ENCODE measurements at places on chromosomes 11 and 22.

GRCh38 chr11:34358728-34359547, 1.1 kb upstream of the ABTB2 start:
- DNase-seq, result peak; percentile 60

GRCh38 chr11:99925968-99926367, 761.1 kb upstream of the ARHGAP42 start:
- no peak for DNase-seq

DNA sequence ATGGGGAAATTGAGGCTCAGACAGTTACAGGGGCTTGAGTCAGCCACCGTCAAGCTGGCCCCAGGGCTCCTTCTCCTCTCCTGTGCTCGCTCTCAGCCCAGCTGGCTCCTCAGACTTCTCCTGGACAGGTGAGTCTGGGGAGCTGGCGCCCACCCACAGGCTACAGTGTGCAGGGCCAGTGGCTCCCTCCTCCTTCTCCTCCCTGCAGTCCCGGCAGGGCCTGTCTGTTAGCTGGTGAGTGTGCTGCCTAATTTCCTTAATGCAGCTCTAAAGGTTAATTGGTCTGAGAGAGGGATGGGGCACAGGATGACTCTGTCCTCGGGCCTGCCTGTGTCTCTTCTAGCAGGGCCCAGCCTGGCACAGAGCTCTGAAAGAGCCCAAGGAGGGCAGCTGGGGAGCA, 31.7 kb downstream of the LMO1 start:
- DNase-seq, result no peak

DNA sequence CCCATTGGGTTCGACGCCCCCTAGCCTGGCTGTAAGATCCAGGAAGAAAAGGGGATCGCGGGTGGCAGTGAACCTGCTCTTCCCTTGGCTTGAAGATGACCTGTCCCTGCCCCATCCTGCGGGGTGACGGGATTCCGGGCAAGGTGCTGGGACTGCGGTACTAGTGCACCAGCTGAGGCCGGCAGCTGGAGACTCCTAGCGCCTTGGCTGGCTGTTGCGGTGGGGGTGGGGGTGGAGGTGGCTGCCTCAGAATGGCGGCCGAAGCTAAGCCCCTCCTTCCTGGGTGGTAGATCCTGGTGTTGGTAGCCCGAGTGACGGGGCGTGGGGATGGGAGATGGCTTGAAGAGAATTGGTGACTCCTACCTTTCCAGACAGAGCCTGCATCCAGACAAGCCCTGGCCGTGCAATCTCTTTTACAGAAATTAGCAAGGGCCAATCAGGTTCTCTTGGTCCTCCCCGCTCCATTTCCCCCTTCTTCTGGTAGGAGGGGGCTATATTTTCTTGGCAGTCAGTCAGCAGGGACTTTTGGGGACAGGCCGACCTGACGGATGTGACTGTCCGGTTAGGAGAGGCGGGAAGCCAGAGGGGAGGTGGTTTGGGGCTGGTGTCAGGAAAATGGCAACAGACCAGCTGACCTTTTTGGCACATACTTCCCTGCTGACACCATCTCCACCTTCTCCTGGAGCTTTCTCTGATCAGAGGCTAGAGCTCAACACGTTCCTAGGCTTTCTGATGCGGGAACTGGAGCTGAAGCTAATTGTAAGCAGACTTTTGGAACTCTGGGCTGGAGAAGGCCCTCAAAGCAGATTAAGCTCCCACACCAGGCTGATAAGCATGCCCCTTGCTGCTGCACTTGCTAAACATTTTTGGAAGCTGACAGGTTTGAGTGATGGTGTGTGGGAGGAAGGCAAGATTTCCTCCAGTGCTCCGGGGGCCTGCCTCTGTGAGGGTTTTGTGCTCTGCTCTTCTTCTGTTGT, 2.0 kb downstream of the NAV2 start:
- DNase-seq, result no peak

DNA sequence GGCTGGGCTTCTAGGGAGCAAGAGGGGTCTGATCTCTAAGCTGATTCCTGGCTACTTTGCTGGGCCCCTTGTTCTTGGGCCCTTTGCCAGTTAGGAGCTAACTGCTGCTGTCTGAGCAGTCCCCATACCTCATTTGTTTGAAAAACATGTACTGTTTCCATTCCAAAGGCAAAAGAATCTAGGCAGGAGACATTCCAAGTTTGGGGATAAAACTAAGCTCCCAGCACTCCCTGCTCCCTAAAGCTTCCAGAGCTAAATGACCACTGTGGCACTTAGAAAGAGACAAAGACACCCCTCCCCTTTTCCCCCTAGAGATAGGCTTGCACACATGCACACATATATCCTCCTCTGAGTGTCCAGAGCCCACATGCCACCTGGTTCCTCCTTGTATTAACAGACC, 22.7 kb upstream of the RRM1 start:
- DNase-seq, result no peak

GRCh38 chr11:104095791-104096190, 59.4 kb downstream of the DDI1 start:
- DNase-seq, result no peak

DNA sequence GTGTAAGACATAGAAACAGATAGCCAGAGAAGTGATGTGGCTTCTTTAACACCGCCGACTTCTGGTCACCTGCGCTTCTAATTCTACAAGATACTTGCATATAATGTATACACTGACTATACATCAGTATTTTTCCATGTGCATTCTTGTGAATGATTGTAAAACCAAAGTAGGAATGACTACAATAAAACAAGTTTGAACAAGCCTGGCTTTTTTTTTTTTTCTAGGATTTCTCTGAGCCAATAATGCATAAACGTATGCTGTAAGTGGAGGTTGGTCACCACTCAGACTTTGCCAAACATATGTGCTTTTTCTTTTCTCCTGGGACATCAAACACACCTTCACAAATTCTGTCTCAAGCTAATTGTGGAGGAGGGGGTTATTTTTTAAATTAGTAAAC, 237.8 kb upstream of the KIRREL3 start:
- no peak for DNase-seq

DNA sequence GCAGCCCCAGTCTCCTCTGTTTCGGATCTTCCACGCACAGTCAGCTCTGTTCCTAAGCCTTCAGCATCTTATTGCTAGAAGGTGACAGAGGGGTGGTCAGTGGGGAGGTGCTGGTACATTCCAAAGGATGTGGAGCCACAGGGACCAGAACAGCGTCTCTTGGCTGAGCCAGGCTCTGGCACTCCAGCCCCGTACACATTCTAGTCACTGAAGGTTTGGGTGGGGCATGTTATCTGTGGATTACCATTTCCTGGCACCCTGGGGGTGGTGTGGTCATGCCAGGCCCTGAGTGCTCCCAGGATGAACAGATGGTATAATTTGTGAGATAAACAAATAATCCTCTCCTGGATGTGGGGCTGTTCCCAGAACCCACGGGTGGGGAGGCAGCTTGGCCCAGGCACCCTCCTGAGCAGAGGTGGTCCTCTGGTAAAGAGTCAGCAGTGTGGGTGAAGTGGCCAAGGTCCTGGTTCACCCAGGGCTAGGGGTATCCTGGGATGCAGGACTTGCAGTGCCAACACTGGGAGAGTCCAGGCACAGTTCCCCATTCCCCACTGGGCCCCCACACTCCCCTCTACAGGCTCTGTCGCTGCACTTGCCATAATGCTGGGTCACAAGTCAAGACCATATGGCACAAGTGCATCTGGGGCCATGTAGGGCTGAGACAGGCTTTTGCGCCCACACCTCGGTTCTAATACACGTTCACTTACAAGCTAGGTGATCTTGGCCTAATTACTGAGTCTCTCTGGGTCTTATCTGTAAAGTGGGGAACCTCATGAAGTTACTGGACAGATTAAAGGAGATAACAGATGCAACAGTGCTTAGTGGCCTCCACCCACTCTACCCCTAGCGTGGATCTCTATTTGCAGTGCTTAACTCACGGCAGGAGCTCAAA, 33.0 kb downstream of the DKK3 start:
- no peak for DNase-seq

DNA sequence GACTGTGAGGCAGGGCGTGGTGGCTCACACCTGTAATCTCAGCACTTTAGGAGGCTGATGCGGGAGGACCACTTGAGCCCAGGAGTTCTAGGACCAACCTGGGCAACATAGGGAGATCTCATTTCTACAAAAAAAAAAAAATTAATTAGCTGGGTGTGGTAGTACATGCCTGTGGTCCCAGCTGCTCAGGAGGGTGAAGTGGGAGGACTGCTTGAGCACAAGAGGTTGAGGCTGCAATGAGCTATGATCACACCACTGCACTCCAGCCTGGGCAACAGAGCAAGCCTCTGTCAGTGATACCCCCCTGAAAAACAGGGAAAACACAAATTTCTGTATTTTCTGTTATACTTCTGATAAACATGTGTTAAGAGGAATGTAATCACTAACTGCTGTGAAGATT, 57.8 kb upstream of the ARHGAP32 start:
- no peak for DNase-seq

DNA sequence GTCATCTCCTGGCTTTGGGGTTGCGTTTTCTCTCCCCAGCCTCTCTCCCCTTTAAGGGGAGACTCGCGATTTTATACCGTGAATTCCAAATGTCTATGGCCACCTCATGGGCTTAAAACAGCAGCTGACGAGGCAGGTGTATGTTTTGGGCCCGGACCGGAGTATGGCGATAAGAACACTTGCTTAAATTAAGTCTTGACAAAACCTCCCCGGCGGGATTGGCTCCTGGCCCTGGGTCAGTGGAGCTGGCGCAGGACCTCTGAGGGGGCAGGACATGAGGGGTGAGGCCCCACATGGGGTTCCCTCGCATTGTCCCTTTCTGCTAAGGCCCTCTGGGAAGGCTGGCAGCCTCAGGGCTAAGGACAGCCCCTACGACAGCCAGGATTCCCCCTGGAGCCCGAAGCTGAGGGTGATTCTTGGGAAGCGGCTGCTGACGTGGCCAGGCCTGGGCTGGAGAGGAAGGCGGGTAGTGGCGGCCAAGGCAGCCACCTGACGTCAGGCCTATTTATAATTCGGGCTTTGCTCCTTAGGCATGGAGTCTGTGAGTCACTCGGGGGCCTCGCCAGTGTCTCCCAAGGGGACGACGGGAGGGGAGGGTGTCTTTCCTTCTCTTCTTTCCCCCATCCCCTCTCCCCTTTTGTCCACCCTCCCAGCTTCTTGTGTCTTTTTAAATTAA, 12.7 kb downstream of the MYO18B start:
- no peak for DNase-seq

- DNase-seq, result no peak
These were observed 3.0 kb downstream of the INPPL1 start for GRCh38 chr11:72227316-72228228.

GRCh38 chr11:99117603-99118002, 96.9 kb downstream of the CNTN5 start:
- no peak for DNase-seq

DNA sequence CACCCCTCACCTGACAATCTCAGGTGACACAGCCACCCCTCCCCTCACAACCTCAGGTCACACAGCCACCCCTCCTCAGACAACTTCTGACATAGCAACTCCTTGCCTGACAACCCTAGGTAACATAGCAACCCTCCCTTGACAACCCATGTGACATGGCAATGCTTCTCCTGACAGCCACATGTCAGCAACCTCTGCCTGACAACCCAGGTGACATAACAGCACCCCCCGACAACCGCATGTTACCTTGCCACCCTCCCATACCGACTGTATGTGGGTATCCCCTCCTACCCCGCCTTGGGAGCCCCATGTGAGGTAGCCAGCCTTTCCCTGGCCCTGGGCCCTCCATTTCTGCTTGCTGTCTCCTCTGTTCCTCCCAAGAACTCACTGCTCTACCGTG, 77.7 kb upstream of the B3GAT1 start:
- no peak for DNase-seq

DNA sequence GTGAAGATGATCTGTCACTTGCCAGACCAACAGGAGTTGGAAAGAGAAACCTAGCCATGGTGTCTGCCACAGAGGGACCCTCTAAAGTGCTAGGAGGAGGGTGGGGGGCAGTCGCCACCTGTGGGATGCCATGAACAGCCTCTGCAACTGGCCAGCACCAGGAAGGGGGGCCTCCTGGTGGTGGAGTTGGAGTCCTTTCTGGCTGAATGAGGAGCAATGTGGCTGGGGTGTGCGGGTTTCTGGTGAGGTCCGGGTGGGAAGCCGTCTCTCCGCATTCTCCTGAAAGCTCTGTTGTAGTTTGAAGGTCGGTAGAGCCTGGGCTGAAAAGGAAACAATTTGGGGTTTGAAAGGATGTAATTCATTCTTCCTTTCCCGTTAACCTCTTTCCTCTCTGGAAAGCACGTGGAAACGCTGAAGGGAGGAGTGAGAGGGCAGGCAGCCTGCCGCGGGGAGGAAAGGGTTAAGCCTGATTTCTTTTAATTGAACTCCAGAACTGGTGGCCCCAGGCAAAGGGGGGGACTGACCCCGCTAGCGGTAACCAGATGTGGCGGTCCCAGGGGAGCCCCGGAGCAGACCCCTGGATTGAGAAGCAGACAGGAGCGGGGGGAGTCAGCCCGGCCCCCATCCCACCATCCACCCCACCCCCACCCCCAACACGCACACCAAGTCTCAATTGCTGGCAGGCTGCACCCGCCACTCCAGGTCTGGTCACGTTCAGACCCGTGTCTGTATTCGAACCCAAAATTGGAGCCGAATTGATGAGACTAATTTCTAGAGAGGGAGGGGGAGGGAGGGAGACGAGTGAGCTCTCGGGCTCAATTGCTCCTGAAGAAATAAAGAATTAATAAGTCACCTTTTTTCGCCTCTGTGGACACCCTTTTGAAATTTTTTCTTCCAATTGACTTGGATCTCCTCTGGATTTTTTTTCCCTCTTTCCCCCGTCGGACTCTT, 1.8 kb upstream of the FLI1 start:
- no peak for DNase-seq

DNA sequence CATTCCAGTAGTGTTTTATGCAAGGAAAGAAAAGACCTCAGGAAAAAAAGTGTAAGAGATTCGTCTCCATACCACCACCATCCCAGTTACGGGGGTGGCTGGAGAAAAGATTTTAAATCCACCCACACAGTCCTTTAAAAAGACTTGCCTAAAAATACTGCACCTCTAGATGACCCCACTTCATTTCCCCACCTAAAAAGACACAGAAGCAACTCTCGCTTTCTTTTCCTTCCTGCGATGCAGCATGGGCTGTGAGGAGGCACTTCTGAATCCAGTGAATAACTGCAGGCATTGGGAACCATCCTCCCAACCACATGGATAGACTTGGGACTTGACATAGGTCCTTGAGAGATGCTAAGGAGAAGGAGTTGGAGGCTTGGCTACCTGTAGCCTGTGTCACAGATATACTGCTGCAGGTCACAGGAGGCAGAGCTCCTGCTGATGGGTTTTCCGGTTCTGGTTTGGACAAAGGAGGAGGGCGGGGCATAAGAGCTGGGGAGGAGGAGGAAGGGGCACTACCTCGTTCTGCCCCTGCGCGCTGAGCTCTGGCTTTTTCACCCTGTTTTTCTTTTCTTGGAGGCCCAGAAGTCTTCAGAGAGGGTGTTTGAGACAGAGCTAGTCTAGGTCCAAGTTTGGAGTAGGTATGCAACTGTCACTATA, 285.9 kb downstream of the NTM start:
- no peak for DNase-seq

DNA sequence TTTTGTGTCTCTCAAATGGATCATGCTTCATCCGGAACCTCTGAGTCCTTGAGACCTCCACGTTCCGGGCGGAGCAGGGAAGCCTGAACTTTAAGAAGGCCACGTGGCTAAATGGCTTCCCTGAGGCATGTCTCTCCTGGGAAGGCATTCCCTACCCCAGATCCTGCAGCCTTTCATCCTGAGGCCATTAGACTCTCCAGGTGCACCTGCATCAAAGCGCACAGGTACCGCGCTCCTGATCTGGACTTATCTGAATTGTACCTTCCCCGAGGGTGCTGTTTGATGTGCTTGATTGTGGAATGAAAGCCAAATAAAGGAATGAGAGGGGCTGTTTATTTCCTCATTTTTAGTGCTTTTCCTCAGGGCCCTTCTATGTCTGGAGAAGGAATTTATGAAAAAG, 22.5 kb downstream of the C22orf31 start:
- DNase-seq, result no peak

- no peak for DNase-seq
These were observed 91.9 kb upstream of the TMEM45B start for GRCh38 chr11:129723761-129724162.

- no peak for DNase-seq
These were observed 133.0 kb downstream of the C11orf87 start for GRCh38 chr11:109554951-109555350.

Measured in activated CD4-positive, alpha-beta T cell treated with anti-CD3 and anti-CD28 coated beads for 24 hours (primary cell).